ENCODE measurements at places on chromosomes 4 and X.

DNA sequence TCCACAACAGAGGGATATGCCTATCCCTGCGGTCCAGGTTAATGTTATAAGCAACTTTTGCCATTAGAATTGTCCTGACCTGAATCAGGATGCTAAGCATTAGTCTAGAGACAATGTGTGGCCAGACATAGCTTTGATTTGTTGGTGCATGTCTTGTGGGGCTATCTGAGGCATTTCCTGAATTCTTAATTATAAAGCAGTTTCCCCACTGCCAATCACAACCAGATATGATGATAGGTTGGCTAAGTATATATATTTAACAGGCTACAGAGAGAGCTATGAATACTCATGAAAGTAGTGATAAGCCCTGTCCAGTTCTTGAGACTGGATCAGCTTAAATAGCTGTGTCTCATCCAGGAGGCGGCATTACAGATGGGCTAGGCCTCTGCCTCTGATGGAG is 37.8 kb upstream of the ZNF81 start:
- no peak for DNase-seq

DNA sequence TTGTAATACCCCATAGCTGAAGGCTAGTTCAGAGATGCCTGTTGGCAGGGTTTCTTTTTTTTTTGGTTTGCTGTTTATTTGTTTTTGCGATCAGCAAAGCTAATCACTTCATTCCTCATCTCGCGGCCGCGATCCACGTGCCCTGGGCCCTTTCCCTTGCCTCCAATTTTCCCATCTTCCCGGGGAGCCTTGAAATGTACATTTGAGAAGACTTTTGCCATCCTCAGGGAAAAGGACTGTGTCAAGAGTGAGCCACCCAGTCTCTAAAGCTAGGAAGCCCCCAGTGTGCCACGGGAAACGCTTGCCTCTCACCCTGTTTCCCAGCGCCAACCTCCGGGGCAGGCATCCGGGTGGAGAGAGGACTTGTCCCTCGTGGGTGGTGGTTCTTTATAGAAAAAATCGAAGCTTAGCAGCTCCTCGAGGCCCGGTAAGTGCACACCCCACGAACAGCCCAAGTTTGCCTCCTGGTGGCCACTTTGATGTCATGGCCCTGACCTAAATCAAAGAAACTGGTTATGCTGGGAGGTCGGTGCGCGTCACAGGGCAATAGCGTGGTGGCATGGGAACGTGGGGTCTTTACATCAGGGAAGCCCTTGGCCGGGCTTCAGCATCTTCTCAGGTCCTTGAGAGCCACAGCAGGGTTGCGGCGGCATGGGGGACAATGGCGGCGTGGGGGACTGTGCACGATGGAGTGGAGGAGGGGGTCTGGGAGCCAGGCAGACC is 42.0 kb downstream of the MAP7D3 start:
- DNase-seq: no peak

- no peak for DNase-seq
These were observed 883 bp upstream of the PPM1K start for GRCh38 chr4:88285235-88285653.

DNA sequence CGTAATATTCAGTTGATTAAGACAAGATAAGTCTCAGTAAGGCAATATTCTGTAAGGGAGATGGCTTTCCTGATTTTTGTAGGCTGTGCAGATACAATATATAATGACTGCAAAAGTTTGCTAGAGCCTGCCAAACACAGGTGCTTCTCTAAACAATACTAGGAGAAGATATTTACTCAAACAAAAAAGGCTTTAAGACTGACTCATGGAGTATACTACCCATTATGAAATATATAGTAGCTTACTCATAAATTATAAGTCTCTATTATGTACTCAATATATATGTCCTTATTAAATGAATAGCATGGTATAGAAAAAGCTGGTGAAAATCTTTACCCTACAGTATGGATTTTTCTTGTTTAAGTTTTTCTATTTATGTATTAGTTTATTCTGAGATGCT is 93.2 kb upstream of the IL15 start:
- no peak for DNase-seq

DNA sequence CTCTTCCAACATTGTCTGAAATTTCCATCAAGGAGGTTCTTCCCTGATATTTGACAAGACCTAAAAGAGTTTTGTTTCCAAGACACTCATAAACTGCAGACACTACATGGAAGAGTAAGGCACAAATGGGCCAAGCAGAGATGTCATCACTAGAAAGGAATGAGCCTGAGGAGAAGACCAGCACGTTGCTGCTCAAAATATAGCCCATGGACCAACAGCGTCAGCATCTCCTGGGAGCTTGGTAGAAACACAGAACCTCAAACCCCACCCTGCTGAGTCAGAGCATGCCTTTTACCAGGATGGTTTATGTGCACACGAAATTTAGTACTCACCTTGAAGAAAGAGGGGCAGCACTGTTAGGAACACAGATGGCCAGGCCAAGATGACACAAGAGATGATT is 128.7 kb upstream of the MID1 start:
- no peak for DNase-seq

Data from stimulated activated CD8-positive, alpha-beta memory T cell treated with anti-CD3 and anti-CD28 coated beads, Interleukin-4, amount 100 ng/mL, for 24 hours (primary cell).